NCI-H1105 (cell line): ENCODE measurements at places on chromosomes 4 and X.

- no peak for DNase-seq
These were observed 15.1 kb downstream of the AFAP1 start for GRCh38 chr4:7924570-7924969.

DNA sequence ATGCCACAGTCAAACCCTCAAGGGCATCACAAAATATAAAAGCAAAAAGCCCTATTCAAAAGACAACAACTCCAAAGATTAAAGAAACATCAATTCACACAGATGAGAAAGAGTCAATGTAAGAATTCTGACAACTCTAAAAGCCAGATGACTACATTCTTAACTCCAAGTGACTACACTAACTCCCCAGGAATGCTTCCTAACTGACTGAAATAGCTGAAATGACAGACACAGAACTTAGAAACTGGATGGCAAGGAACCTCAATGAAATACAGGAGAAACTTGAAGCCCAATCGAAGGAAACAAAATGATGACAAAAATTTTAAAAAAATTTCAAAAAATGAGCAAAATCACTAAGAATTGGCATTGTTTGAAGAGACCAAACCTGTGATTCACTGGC, 1047.6 kb upstream of the PCDH10 start:
- no peak for DNase-seq

DNA sequence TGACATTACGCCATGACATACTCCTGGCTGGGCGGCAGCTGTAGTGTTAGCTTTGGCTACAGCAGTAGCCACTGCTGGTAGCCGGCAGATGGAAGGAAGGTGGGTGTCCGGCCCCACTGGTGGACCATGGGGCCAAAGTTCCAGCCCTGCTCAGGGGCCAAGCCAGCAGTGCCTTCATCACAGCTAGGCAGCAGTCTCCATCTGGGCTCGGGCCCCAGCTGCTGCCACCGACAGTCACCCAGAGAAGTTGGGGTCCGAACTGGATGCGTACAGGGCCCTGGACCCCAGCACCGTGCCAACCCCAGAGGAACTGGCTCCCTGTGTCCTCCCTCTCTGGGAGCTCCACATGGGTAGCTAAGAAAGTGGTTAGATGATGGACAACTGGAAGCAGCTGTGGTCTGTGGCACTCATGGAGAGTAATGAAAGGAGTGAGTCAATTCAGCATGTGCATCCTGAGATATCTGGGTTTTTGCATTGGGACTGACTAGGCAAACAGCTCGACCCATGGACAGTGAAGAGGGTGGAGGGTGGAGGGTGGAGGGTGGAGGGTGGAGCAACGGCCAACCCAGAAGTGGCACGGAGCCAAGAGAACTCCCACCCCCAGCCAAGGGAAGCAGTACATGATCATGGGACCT, 366.6 kb upstream of the GRIA3 start:
- no peak for DNase-seq

DNA sequence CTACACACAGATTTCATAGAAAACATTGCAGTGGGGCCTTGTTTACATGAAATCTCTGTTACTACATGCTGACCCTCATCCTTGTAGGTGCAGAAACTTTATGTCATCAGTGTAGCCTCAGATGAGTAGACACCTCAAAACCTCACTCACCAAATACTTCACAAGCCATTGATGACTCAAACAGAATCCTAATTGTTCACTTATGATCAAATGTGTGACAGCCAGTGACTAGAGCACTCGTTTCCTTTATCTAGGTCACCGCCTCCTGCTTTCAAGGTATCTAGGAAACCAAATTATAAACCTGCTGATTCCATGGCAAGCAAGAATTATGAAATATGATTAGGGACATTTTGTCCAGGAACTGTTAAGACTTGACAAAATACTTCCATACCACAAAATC, 255.8 kb upstream of the GPRIN3 start:
- DNase-seq: no peak

DNA sequence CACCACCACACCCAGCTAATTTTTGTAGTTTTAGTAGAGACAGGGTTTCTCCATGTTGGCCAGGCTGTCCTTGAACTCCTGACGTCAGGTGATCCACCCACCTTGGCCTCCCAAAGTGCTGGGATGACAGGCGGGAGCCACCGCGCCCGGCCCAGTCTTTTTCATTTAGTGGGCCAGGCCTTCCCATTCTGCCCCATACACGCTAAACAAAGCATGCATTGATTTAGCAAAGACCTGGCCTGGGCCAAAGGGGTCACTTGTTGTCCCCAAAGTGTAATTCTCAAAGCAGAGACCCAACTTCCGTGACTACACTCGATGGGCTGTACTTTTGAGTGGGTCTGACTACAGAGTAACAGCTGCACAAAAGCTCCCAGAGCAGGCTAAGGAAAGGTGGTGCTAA, 29.2 kb downstream of the CNGA2 start:
- no peak for DNase-seq

DNA sequence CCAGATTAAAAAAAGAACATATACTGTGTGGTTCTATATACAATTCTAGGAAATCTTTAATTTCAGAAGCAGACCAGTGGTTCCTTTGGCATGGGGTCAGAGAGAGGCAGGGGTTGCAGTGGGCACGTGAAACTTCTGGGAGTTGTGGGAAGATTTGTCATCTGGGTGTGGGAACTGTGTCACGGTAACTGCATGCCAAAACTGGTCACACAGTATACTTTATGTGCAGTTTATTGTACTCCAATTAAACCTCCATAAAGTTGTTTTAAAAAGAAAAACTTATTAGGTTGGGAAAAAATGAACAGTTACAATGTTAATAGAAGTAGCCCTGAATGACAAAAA, 26.7 kb upstream of the STS start:
- DNase-seq: no peak

- DNase-seq: no peak
These were observed 30.4 kb downstream of the FAM13A start for GRCh38 chr4:89026542-89026941.

GRCh38 chr4:17762726-17763125, 18.7 kb downstream of the FAM184B start:
- DNase-seq: no peak

DNA sequence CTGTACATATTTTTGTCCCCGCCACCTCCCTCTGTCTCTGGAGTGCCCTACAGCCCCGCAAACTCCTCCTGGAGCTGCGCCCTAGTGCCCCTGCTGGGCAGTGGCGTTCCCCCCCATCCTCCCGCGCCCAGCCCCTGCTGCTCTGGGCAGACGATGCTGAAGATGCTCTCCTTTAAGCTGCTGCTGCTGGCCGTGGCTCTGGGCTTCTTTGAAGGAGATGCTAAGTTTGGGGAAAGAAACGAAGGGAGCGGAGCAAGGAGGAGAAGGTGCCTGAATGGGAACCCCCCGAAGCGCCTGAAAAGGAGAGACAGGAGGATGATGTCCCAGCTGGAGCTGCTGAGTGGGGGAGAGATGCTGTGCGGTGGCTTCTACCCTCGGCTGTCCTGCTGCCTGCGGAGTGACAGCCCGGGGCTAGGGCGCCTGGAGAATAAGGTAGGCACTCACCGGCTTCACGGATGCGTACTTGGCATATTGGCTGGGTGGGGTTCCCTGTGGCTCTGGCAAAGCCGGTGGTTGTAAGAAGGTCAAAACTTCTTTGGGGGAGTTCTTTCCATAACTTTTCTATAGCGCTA, 653 bp downstream of the HHIP start:
- no peak for DNase-seq

DNA sequence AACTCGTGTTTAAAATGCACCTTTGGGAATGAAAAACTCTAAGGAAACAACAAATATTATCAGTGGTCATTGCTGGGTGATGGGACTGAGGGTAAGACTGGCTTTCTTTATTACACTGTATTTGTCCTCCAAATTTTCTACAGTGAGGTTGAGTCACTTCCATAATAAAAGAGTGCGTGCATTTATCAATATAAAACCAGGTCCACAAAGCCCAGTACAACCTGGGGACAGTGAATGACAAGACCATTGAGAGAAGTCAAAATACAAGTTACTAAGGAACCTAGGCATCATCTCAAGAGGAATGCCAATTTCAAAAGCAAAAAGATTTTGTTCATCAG, 76.4 kb downstream of the MAGED4 start:
- no peak for DNase-seq

GRCh38 chrX:26783512-26784225, 567.7 kb downstream of the MAGEB5 start:
- no peak for DNase-seq

DNA sequence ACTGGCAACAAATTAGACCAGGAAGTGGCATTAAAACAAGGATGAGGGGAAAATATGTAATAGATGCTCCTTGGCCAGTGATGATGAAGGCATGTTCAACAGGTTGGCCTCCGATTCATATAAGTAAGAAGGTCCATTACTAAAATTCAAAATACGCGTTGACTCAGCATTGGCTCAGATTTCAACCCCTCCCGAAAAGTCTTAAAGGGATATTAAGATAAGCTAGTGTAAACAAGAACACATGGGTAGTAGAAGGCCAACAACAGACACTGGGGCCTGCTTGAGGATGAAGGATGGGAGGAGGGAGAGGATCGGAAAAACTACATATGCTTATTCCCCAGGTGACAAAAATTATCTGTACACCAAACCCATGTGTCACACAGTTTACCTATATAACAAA, 19.1 kb upstream of the LAP3 start:
- no peak for DNase-seq
